ENCODE measurements at places on chromosomes 11 and 22.
A peak's percentile ranks its signal among the peaks of the same experiment; 100 is the strongest.

- DNase-seq = peak; percentile 91
Observed at GRCh38 chr11:10792385-10793068, 16.2 kb downstream of the EIF4G2 start.

DNA sequence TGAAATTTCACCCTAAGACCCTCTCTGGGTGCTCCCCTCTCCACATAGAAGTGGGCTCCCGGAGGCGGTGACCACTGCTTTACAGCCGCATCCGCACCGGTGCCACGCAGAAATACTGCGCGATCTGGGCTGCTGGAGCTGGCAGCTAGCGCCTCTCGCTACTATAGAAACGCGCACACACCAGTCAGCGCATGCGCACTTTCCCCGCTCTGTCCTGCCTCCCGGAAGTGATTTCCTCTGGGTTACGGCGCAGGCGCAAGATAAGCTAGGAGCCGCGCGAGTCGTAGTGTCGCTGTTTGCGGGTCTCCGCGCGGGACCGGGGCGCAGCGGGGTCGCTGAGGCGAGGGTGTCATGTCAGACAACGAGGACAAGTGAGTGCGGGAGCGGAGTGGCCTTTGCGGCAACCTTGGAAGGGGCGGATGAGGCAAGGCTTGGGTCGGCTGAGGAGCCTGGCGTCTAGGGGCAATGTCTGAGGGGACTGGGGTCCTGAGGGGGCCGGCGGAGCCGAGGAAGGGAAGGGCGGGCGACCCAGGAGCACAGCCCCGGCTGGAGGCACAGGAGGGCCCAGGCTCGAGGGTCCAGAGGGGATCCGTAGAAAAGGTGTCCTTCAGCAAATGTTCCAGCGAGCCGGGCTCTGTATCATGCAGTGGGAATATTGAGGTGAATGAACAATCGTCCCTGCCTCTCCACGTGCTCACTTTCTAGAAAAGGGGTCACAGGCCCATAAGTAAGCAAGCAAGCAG is at the start of the genes C22orf23 and POLR2F:
C22orf23 (minus strand) TSS at position 165 of the 743 bp plus-strand sequence. CDS start 452 bp downstream, outside the sequence.
POLR2F (plus strand) TSS at position 263 of the 743 bp plus-strand sequence; CDS start at position 352, 89 bp downstream.
- peak; percentile 96 for DNase-seq

- peak; percentile 2 for DNase-seq
Observed at GRCh38 chr11:79076526-79077115, 364.2 kb downstream of the TENM4 start.

DNA sequence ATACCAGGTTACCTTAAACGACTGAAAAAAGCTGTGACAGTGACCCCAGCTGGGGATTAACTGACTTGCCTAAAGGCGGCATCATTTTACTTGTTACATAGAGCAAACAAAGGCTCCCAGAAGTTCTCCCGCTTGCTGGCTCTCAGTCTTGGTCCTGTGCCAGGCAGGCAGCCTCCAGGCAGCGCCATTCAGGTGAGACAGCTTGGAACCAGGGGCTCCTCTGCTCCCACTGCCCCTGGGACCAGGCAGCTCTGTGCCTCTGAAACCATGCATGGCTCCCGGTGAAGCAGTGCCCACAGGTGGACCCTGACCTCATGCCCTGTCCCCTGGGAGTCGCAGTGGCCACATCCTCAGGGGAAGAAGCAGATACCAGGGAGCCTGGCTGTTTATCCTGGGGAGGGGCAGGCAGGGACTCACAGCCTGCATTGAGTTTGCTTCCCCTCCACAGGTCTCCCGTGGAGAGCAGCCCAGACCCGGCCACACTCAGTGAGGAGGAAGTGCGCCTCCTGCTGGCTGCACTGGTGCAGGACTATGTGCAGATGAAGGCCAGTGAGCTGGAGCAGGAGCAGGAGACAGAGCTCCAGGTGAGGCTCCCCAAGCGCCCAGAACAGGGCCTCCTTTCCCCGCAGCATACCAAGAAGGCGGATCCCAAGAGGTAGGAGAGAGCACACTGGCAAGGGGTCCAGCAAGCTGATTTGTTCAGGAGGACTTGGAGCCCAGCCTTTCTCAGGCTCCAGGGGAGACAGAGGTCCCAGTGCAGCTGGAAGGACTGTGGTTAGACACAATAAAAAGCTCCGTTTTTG is 15.6 kb upstream of the CYP2R1 start:
- peak; percentile 92 for DNase-seq

DNA sequence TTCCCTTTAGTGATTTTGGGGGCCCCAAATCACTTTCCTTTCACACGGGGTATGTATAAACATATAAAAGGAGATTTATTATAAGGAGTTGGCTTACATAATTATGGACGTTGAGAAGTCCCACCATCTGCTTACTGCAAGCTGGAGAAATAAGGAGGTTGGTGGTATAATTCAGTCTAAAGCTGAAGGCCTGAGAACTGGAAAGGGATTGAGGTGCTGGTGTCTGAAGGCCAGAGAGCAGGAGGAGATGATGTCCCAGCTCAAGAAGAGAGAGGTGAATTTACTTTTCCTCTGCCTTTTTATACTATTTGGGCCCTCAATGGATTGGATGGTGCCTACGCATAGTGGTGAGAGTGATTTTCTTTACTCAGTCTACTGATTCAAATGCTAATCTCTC is 1.3 kb upstream of the ZNF202 start:
- DNase-seq = no peak

- DNase-seq = no peak
Observed at GRCh38 chr11:116857936-116858335, 20.5 kb upstream of the APOA1 start.

DNA sequence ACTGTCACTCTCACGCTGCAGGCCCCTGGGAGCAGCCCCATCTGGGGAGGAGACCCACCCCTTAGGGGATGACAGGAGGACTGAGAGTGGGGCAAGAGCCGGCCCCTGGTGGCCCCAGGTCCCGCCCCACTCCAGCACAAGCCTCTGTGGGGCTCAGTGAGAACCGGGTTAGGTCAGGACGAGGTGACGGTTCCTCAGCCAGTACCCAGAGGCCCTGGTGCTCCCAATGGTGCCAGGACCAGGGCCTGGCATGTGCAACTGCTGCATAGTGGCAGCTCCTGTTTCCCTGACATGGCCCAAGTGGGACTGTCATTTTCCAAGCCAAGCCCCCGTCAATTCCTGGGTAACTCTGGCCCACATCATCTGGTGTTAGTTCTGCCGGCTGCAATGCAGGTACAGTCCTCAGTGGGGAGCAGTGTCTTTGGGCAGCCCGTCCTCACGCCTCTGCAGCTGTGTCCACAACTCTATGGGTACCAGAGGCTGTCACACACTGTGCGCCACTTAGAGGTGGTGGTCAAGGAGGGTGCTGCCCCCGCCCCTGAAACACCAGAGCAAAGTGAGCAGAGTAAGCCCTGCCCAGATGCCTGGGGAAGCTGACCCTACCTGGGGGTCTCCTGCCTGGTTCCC is 15.9 kb downstream of the CHID1 start:
- no peak for DNase-seq

- DNase-seq = no peak
Observed at GRCh38 chr22:28142361-28142961, 223.4 kb upstream of the PITPNB start.

GRCh38 chr11:128551611-128552335 is 35.6 kb downstream of the ETS1 start:
- DNase-seq = no peak

- no peak for DNase-seq
Observed at GRCh38 chr11:129333873-129334272, 41.8 kb upstream of the BARX2 start.

DNA sequence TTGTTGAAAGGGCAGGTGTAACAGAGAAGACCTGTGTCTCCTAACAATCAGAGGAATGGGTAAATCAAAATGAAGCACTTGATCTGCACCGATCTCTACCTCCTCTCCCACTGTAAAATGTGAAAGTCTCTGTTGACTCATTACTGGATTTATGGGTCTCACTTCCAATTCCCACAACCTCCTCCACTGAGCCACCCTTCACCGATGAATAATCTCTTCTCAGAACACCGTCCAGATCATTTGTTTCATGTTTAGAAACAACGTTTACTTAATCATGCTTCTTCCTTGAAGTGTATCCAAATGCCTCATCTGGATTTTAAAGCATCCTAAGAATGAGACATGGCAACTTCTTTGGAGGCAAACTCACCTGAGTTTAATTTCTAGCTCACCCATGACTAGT is 643.6 kb downstream of the ETS1 start:
- DNase-seq = no peak

DNA sequence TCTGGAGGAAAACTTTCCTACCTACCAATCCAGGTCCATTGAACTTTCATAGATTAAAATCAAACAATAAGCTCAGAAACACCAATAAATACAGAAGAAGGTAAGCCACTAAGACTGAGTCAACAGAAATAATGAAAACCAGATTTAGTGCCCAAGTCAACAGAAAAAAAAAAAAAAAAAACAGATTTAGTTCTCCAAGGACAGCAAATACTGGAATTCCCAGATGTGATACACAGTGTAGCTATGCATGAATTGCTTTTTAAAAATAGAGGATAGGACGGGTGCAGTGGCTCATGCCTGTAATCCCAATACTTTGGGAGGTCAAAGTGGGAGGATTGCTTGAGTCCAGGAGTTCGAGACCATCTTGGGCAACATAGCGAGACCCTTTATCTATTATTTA is 15.7 kb downstream of the DMC1 start:
- DNase-seq = no peak

DNA sequence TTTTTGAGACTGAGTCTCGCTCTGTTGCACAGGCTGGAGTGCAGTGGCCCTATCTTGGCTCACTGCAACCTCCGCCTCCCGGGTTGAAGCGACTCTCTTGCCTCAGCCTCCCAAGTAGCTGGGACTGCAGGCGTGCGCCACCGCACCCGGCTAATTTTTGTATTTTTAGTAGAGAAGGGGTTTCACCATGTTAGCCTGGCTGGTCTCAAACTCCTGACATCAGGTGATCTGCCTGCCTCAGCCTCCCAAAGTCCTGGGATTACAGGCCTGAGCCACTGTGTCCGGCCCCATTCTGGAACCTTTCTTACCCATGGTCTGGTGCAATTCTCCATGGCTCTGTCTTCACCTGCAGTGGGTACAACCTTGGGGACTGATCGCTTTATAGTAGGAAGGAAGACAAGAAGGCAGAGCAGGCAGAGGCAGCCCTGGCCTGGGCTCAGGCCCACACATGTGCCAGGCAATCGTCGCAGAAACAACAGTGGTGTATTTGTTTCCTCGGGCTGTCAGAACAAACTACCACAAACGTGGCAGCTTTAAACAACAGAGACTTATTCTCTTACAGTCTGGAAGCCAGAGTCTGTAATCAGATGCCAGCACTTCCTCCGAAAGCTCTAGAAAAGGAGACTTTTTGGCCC is 4.0 kb upstream of the PTGDR2 start:
- no peak for DNase-seq

DNA sequence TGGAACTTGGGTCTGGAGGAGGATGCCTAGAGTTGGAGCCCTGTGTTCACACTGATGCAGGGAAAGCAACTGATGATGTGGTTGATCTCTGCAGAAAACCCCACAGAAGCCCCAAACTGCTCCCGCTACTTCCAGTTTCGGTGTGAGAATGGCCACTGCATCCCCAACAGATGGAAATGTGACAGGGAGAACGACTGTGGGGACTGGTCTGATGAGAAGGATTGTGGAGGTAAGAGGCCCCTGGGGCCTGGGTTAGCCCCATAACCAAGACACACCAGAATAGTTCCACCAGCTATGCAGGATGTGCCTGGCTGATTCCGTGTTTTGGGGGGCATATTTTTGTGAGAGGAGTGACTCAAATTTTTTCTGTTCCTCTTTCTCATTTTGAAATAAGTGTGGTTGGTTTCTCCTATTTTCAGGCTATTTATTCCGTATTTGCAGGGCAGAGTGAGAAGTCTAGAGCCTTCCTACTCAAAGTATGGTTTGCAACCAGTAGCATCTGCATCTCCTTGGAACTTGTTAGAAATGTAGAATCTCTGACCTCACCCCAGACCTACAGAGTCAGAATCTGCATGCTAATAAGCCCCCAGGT is 137.3 kb upstream of the SORL1-AS1 start:
- DNase-seq = no peak

DNA sequence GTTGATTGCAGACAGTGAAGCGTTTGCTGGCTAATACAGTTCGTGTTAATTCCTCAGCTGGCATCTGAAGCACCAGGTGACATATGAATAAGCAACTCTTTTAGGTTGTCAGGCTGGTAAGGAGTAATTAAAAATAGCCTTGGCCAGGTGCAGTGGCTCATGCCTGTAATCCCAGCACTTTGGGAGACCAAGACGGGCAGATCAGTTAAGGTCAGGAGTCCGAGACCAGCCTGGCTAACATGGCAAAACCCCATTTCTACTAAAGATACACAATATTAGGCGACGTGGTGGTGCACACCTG is 74.9 kb downstream of the CECR2 start:
- DNase-seq = no peak

GRCh38 chr22:38177926-38178604 is 3.6 kb downstream of the PLA2G6 start:
- DNase-seq = no peak

- no peak for DNase-seq
Observed at GRCh38 chr11:22340701-22341587, 2.8 kb downstream of the SLC17A6 start.

DNA sequence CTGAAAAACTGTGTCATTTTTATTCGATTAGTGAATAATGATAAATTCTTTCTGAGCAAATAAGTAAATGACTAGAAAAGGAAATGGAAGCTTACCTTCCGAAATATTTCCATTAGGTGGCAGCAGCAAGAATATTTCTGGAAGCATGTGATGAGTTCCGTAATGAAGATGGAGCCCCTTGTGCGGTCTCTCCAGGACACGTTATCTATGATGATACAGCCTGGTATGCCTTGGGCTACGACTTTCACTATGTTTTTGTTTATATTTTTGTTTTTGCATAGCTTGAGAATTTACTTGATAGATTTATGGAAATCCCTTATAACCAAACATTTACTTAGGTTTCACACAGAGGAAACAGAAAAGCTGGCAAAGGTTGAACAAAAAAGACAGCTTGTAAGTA is 25.7 kb downstream of the CASP5 start:
- DNase-seq = no peak

DNA sequence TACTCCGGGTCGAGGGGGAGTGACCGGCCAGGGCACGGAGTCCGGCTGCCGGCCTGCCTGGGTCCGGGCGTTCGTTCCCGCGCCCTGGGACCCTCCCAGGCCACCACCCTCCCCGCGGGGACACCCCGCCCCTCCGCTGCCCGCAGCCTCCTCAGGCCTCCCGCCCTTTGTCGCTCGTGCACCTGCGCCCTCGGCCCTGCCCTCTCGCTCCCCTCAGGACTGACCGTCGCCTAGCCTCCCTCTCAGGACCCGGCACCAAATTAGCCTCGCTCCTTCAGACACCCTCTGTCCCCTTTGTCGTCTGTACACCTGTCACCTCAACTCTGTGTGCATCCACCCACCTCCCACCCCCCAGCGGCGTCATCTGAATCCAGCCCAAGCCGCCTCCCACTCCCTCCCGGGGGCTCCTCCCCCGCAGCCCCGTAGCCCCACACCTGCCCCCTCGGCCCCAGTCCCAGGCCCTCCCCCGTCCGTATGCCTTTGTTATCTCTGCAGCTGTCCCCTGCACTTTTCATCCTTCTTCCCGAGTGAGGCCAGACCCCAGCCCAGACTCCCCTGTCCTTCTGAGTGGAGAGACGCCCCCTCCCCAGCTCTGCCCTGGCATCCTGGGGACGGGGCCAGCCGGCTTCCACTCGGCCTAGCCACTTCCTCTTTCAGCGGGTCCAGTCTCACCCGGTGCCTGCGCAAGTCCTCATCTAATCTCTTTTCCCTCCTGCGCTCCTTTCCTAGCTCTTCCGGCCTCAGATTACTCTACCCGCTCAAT is 643 bp downstream of the TIGD3 start:
- no peak for DNase-seq

Measured in stimulated activated CD4-positive, alpha-beta T cell treated with anti-CD3 and anti-CD28 coated beads, Interleukin-2, amount 100 ng/mL, for 48 hours (primary cell).